ENCODE measurements at places on chromosomes 3 and 15.

DNA sequence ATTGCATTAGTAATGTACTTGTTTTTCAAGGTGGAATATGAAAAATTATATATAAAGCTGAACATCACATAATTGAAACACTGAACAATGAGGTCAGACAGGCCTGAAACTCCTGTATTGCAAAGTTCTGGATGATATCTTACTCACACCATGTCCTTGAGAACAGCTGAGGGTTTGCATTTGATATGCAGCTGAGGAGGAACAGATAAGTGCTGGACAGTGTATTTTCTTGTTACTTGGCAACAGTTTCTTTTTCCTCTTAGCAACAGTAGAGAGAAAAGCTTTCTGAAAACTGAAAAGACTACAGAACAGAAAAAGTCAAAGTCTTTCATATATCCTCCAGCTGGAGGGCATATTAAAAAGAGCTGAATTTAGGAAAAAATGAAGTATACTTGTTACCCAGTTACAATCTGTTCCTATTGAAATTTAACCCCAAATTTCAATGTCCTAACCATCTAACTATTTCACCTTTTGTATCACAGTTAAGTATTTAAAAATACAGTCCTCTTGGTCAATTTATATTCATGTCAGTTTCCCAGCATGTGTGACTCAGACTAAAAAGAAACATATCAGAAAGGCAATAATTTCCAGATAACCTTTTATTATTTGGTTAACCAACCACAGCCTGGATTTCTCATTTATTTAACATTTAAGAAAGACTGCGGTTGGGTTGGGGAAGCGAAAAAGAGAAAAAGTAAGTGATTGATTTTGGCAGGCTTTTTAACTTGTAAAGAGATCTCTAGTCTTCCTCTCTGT is 733.0 kb upstream of the DPPA4 start:
- DNase-seq: no peak

DNA sequence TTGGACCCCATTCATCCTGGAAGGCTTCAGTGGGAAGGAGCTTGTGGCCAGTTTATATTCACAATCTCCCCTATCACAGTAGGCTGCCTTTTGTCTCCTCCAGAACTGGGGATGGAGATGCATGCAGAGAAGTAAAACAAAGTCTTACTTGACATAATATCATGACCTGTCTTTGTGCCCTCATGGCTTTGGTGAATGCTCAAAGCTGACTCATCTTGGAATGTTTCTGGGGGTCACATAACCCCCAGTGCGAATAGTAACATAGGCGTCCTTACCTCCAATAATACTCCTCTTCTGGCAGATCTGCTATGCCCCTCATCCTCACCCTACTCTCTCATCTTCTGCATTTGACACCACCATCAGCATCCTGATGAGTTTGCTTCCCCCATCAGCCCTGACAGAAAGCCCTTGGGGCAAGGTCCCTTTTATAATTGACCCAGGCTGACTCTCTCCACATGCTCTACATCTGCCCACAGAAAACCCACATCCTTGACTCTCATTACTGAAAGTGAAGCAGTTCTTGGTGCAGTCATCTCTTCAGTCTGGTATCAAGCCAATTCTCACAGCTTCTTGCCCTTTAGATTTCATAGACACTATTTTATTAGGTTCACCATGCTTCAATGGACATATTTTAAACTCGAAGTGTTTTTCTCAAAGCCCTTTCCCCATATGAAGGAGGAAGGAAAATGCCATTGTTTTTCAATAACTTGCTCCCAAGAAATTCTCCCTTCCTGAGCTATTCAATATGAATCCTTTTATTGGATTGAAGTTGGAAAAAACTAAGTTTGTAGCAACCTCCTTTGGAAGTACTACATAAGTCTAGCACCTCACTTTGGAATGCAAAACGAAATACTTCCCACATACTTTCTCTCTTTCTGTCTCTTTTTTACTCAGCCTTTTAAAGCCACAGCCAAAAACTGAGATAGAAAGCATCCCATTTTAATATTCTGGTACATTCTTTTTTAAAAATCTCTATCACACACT is 36.6 kb downstream of the OSTN start:
- DNase-seq: no peak

DNA sequence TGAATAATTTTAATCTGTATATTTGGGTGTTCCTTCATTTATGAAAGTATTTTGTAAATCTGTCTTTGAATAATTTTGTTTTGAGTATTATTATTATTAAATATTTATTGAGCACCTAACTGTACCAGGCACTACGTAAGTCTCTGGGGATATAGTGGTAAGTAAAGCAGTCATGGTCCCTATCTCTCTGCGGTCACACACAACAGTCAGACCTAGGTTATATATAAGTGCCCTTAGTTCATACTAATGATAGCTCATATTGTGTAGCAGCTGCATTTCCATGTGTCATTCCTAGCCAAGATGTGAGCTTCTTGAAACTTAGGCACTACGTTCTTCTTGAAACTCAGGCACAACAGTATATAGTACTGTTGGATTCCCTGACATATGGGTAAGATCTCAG is 12.4 kb downstream of the NKTR start:
- no peak for DNase-seq

GRCh38 chr3:37691213-37691830 is 170.4 kb upstream of the CTDSPL start:
- DNase-seq: no peak

- DNase-seq: no peak
Observed at GRCh38 chr15:47937834-47938233, 183.0 kb upstream of the SLC24A5 start.
